Activated naive CD4-positive, alpha-beta T cell treated with anti-CD3 and anti-CD28 coated beads for 36 hours (primary cell): ENCODE measurements at places on chromosomes 13 and 19. TPM values are rescaled to one million over a fixed set of nuclear protein-coding genes. Genes with fewer than 3 reads are reported as not detected.

GRCh38 chr13:51698352-51698751 is 105.6 kb downstream of the DHRS12 start:
- DNase-seq, result no peak

The CCDC8 gene
- total RNA-seq, result not detected

DNA sequence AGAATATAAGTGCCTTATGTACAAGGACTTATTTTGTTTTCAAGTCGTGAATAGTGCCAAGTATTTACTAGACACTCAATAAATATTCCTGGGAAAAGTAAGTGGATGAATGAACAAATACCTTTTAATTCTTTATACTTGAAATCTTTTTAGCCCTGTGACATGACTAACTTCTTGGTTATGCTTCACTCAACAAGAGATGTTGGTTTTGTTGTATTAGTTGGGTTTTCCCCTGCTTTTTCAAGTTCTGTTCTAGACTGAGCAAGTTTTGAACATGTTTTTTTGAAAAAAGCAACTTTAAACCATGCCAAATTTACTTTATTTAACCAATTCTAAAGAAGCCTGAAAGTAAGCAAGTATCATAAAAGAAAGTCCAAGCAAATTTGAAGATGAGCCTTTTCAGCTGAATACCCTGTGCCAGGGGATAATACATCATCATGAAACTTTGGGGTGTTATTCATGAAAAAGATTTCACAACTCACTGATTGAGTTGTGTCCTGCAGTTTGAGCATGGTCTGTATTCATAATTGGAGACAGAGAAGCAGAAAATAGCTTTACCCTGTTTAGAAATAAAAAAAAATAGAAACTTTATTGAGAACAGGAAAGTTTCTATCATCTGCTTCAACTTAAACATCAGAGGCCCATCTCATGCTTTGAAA is 11.1 kb downstream of the LMO7 start:
- DNase-seq, result no peak

The DMAC2 gene
- total RNA-seq, result 51.5 TPM

DNA sequence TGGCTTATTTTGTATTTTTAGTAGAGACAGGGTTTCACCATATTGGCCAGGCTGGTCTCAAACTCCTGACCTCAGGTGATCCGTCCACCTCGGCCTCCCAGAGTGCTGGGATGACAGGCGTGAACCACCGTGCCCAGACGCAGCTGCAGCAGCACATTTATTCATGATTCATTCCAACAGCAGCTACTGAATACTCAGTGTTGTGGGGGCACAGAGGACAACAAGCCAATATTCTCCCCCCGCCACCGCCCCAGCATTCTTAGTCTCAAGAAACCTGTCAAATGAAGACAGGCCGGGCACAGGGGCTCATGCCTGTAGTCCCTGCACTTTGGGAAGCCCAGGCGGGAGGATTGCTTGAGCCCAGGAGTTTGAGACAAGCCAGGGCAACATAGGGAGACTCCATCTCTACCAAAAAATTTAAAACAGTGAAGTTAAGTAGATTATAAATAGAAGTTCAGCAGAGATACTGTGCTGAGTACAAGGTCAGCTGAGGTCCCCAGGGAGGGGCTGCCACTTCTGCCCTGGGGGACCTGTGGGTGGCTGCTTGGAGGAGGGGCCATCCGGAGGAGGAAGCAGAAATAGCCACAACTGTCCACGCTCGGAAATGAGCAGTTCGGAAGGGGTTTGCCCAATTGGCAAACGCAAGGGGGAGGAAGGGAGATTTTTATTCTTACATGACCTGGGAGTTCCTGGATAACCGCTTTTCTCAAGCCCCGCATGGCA is 4.3 kb downstream of the DOT1L start:
- no peak for DNase-seq

GRCh38 chr13:22106058-22106457 is 435.2 kb downstream of the FGF9 start:
- no peak for DNase-seq

GRCh38 chr13:33207615-33207961 is 78.0 kb downstream of the STARD13 start:
- no peak for DNase-seq

The SLC6A16 gene
- total RNA-seq, result 0.98 TPM

GRCh38 chr19:51131780-51132680 is 7.3 kb downstream of the SIGLEC9 start:
- DNase-seq, result peak; percentile 70

- DNase-seq, result no peak
Observed at GRCh38 chr13:47845981-47846380, 155.1 kb downstream of the SUCLA2 start.

- no peak for DNase-seq
Observed at GRCh38 chr13:111621164-111621563, 300.7 kb downstream of the TEX29 start.

- DNase-seq, result peak; percentile 44
Observed at GRCh38 chr13:31038834-31039552, 106.5 kb downstream of the TEX26 start.

The SLC7A10 gene
- total RNA-seq, result not detected

The PVR gene
- total RNA-seq, result 8.9 TPM

DNA sequence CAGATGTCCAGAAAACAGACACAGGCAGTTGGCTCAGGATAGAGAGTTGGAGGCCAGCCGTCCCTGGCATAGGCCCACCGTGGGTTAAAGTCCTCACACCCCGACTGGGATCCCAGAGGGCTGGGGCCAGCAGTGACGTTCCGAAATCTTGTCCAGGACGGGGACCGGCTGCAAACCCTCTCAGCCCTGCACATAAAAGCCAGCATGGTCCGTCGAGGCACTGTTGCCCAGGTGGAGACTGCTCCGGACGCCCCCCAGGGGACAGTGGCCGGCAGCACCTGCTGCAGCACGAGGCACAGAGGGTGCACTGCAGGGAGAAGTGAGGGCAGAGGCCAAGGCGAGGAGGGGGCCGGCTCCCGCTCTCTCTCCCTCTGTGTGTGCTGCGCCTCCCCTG is 4.3 kb upstream of the IFNL2 start:
- DNase-seq, result no peak

The ZNF560 gene
- 0.12 TPM for total RNA-seq

DNA sequence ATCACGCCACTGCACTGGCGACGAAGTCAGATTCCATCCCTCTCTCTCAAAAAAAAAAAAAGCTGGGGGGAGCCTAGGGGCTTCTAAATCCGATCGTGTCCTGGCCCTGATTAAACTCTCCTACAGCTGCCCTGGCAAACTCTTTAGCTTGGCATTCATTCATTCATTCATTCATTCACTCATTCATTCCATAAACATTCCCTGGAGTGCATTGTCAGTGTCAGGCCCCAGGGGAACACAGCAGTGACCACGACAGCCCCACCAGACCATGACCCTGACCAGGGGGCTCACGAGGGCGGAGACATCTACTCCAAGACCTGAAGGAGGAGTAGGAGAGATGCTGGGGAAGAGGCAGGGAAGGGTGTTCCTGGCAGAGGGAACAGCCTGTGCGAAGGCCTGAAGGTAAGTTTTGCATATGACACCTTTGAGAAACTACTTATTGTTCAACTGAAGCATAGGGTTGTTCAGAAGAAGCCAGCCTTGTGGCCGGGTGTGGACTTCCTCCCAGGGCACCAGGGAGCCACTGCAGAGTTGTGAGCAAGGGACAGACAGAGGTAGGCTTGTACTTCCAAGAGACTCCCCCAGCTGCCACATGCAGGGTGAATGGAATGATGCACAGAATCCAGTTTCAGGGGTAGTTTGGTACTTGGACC is 24.5 kb downstream of the CEACAM16 start:
- DNase-seq, result no peak

GRCh38 chr13:20359335-20359734 is 127.2 kb upstream of the GJB6 start:
- DNase-seq, result no peak

GRCh38 chr13:19089315-19089714 is 92.3 kb downstream of the TUBA3C start:
- peak; percentile 10 for DNase-seq

The ZNF442 gene
- total RNA-seq, result 1.7 TPM

GRCh38 chr19:16308081-16308480 is 16.5 kb upstream of the KLF2 start:
- DNase-seq, result no peak

DNA sequence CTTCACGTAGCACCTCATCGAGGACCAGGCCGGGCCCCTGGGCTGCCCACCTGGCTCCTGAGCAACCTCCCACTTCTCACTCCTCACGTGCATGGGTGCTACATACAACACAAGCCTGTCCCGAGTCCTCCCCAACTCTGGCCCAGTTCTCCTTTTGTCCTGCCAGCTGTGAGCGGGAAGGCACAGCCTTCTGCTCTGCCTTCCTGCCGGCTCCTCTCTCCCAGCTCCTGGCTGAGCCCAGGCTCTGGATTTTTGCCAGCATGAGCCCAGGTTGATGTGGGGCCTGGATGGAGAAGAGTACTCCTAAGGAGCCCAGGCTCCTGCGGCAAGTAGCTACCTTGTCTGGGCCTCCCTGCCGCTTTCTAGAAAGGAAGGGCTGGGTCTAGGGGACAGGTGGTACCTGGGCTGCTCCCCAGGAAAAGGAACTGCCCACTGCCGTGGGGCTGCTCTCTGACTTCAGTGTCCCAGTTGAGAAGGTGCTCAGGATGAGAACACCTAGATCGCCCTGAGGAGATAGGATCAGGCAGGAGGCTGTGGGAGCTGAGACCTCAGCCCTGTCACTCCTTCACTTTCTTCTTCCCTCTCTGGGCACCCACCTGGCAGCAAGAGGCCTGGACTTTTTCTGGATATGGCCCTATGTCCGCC is 23.6 kb downstream of the LYL1 start:
- no peak for DNase-seq

The NDUFA11 gene
- total RNA-seq, result 226 TPM

DNA sequence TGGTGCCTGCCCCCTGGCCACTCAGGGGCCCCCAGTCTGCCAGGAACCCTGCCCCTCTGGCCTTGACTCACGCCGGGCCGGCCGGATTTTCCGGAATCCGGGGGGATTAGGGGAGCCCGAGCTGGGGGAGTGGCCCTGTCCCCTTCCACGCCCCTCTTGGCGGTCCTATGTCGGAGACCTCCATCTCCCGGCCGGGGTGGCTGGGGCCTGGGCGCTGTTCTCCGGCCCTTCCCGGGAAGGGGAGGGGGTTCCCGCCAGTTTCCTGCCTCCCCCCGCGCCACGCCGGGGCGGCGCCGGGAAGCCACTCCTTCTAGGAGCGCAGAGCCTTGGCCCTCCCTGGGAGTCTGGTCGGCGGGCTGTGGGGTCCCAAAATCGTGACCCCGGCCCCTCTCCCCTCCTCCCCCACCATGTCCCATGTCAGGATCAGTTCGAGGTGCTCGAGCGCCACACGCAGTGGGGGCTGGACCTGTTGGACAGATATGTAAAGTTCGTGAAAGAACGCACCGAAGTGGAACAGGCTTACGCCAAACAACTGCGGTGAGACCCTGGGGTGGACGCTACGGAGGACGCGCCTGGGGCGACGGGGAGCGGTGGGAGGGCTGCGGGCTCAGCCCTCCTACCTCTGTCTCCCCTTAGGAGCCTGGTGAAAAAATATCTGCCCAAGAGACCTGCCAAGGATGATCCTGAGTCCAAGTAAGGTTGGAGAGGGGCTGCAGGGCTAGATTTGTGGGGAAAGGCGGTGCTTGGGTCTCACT is 1.3 kb downstream of the TRIP10 start:
- DNase-seq, result peak; percentile 32

DNA sequence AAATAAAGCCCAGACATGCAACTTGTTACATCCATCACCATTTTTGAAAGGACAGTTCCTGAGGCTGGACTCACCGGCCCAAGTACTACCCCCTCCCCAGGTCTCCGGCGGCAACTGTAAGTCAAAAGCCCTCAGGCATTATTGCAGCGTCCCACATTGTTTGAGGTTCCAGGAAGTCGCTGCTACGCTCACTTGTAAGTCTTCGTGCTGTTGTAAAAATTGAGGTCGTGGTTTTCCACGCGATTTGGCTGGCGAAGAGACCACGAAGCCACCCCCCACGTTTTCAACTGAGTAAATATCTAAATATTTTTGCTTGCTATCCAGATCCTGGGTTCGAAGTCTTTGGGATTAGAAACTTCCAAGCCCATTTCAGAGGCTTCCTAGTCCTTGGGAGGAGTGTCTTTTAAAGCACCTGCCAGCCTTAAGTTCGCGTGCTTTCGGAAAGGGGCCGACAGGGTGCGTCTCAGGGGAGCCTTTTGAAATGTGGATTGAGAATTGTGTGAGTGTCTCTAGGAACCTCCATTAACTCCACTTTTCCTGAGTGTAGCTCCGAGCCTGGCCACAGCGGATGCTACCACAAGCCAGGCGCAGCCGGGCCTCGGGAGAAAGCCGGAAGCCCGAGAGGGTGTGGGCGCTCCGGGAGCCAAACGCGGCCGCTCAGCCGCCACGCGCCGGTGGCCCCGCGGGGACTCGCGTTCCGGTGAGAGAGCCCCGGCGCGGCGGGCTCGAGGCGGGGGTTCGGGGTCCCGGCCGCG is 434 bp upstream of the FNDC3A start:
- DNase-seq, result peak; percentile 60

The CYP2F1 gene
- not detected for total RNA-seq

GRCh38 chr13:93991569-93991968 is 487.9 kb downstream of the DCT start:
- DNase-seq, result no peak

GRCh38 chr13:90420683-90421082 is 926.8 kb upstream of the MIR17HG start:
- no peak for DNase-seq

- DNase-seq, result no peak
Observed at GRCh38 chr13:110562696-110563462, 1.4 kb upstream of the RAB20 start.

DNA sequence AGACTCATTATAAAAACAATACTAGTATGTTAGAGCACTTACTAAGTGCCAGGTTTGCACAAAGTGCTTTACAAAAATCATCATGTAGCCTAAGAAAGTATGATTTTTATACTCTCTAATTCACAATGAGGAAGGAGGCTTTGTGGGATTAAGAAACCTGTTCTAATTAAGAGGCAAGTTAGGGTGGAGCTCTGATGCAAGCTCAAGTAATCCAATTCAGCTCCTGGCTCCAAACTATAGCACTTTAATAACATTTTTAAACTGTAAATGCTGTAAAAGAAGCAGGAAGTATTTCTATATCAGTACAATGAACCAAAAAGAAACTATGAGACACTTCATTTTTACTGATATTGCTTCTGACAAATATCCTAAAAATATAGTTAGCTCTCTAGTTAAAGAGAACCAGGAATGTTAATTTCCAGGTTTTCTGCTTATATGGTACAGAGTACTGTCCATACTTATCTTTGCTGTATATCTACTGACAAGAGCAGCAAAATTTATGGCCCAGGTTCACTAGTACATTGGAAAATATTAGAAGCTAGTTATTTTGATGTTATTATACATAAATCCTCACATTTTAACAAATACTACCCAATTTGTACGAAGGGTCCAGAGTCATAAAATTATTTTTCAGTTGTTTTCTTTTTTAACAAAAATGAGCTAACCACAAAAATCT is 482.0 kb downstream of the DIAPH3 start:
- no peak for DNase-seq

GRCh38 chr19:7426986-7427385 is 61.8 kb downstream of the PEX11G start:
- DNase-seq, result no peak

GRCh38 chr19:10419646-10420443 is 493 bp upstream of the PDE4A start:
- peak; percentile 65 for DNase-seq

The ARRDC5 gene
- total RNA-seq, result not detected

DNA sequence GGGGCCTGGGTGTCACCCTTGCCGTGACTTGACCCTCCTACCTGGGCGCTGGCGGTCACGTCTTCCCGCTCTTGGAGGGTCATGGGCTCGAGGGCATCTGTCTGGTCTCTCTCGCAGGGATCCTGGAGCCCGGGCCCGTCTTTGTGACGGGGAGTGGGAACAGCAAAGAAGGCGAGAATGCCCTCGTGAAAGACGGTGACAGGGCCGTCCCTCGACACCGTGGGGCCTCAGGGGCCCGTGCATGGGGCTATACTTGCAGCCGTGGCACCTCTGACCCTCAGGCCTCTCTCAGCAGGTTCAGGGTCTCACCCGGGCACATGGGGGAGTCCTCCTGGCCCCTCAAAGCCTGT is 20.9 kb upstream of the MATK start:
- no peak for DNase-seq
